ENCODE measurements at places on chromosomes 1 and 21. TPM values are rescaled to one million over a fixed set of nuclear protein-coding genes. Genes with fewer than 3 reads are reported as not detected.

Gene CDCA8
- total RNA-seq: 31.5 TPM

Gene PROK1
- total RNA-seq: not detected

Gene MAB21L3
- not detected for total RNA-seq

Gene ZSWIM5
- 0.53 TPM for total RNA-seq

Gene LPAR3
- not detected for total RNA-seq

Gene LCE6A
- not detected for total RNA-seq

Gene NHLH1
- total RNA-seq: 0.13 TPM

Measured in mammary microvascular endothelial cell (primary cell).